ENCODE measurements at places on chromosomes 13 and 19. TPM values are rescaled to one million over a fixed set of nuclear protein-coding genes. Genes with fewer than 3 reads are reported as not detected.

NKG7 gene
- not detected for total RNA-seq

BEST2 gene
- not detected for total RNA-seq

YJEFN3 gene
- total RNA-seq = not detected

PSG3 gene
- 0.29 TPM for total RNA-seq

MFSD12 gene
- total RNA-seq = 107 TPM

APBA3 gene
- total RNA-seq = 25.8 TPM

EDDM13 gene
- 0.82 TPM for total RNA-seq

RFPL4AL1 gene
- total RNA-seq = not detected
